ENCODE measurements at places on chromosomes 2 and 18.
A peak's percentile ranks its signal among the peaks of the same experiment; 100 is the strongest.

DNA sequence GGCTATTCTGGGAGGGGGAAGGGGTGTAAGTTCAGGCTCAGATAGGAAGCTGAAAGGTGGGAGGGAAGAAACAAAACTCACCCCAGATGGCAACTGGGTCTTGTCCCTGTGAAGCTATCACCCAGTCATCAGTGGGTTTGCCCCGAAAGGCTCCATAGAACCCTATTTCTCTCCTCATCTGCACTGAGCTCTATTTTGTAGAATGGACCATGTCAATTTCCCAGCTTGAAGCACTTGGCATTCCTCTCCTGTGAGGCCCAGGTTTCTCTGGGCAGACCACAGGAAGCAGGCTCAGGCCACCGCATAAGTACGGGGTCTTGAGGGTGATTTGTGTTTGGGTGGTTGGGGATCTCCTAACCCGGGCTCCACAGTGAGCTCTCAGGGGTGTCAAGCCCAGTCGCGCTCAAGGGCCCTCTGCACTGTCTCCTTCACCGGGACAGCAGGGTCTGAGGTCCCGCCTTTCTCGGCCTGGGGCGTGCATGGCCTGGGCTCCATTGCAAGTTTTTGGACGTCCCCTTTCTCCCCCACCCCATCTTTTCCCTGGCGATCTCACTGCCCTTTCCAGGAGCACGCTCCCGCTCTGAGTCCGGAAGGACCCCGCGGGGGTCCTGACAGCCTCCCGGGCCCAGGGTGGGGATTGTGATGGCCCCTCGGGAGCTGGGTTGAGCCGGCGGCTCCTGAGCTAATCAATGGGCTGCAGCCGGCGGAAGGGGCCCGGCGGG, 27.3 kb upstream of the NOTO start:
- DNase-seq, result no peak

DNA sequence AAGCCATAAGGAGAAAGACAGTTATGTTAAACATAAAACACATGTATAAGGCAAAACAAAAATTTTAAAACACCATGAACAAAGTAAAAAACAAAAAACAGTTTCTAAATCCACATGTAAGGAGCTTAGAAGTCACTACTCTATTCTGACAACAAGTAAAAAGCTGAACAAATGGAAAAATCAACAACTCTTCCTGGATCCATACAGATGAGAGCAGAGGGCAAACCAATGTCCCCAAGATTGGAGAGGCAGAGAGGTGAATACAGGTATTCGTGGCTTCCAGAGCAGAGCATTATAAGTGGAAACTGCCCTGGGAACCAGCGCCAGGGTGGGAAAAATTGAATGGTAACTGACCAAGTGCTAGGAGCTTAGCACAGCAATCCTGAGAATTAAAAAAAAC, 93.5 kb downstream of the SPIRE1 start:
- no peak for DNase-seq

DNA sequence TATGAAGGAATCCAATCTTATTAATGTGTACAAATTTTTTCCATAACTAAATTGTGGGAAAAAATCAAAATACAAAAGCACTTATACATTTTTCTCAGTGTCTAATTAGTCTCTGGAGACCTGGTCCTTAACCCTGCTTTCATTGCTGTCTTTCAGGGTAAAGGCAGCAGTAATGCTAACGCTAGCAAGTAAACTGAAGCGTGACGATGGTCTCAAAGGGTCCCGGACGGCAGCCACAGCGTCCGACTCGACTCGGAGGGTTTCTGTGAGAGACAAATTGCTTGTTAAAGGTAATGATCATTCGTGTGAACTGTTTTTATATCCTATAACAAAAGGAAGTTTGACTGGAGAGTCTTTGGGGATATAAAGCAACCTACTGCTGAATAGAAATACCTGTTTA, 6.1 kb downstream of the UBE2F start:
- DNase-seq, result no peak

DNA sequence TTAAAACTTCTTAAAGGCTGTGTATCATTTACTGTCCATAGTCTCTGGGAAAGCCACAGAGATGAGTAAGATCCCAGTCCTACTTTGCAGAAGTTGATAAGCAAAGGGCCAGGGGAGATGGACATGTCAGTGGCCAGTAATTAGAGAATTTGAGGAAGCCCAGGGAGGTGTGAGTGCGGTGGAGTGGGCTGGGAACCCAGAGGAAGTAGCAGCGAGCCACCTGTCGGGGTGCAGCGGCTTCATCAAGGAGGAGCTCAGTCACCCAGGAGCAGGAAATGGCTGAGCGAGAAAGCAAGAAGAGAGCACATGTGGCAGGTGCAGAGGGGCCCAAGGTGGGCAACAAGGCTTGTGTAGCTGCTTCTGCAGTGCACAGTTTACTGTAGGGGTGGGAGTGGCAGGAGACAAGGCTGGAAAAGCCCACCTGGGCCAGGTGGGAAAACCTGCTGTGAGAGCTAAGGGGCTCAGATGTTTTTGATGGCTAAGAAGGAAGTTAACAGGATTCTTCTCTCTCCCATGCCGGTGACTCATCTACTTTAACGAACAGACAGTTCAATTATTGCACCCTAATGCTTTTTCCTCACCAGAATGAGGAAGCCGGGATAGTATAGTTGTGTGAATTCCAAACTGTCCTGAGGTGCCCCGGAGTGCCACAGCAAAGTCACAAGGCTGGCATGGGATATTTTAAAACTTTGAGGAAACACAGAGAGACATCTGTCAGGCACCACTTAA, 34.8 kb upstream of the MGAT5 start:
- DNase-seq, result no peak

- peak; percentile 7 for DNase-seq
These were observed 68.7 kb upstream of the MC2R start for GRCh38 chr18:13984080-13984479.

GRCh38 chr18:31403409-31403808, 26.8 kb downstream of the DSG4 start:
- DNase-seq, result no peak

DNA sequence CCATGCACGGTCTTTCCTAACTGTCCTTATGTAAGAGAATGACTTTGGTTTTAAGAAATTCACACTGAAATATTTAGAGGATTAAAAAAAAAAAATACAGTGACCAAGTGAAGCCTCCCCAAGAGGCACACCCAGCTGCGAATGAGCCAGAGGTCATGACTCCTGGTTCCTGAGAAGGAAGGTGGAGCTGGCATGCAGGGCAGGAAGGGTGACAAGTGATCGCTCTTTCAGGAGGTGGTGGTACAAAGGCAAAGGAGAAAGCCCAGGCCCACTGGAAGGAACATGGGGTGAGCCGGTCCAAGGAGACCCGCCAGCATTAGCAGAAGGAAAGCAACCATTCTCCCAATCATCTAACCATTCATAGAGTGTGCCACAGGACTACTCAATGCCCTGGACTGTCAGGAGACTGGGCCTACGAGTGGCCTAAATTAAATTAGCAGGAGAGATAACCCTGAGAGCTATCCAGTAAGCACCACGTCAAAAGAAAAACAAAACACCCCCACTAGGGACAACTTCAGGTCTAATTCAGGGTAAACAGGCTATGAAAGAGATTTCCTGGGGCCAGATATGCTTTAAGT, 7.8 kb downstream of the INO80C start:
- DNase-seq, result no peak

DNA sequence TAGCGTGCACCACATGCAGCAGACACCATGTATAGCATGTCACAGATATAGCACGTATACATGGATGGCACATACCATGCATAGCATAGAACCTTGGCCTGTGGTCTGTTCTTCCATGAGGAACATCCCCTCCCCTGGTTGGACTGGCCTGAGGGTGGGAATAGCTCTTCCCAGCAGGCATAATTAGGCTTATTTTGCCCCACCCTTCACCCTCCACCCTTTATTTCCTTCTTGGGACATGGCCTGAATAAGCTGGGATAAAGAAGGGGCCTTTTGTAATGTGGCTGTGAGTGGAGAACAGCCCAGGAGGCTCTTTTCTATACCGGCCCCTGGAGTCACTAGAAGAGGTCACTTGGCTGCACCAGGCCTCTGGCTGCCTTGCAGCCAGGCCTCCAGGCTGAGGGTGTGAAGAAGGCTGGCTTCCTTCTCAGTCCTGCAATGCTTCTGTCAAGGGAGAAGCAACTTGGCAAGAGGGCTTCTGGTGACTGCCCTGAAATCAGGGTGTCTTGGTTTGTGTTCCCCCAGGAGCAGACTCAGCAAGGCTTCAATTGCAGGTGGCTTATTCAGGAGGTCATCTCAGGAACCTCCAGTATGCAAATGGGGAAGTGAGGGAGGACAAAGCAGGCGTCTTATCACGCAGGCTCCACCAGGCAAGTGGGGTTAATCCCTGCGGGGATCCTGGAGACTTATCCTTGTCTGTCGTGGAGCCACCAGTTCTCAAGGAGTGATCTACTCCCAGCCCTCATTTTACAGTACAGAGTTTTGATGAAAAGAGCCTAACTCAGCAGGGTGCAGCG, 68.2 kb downstream of the HS6ST1 start:
- no peak for DNase-seq

DNA sequence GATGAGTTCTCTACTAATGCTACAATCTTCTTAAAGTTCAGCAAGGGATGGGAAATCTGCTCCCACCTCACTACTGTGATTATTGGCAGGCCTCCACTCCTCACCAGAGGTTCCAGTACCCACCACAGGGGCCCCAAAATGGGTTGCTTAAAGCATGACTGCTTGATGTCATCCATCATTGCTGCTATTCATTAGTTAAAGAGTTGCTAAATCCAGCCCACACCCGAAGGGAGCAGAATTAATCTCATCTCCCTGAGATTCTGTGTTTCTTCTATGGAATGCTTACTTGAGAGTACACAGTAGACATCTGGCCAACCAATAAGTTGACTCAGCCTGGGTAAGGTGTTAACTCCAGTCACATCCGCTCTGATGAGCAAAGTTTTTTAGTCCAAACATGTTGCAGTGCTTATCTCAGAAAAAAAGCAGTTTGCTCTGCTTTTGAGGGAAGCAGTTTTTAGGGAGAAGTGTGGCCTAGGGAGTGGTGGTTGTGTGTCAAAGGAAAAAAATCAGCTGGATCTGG, 690.2 kb upstream of the POU3F3 start:
- peak; percentile 52 for DNase-seq

DNA sequence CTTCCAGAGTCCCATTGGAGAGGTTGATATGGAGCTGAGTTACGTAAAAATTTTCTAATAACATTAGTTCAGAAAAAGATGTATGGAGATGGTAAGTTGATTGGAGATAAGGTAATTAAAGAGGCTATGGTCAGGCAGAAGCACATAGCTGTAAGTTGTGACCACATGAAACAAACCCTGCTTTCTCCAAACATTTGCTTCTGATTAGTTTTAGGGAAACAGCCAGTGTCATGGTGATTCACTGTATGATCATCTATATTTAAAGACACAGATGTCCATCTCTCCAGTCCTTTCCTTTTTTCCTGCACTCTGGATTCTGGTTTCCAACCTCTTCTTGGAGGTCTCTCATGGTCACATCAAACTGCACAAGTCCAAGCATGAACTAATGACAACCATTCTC, 1550.8 kb upstream of the PIK3C3 start:
- DNase-seq, result no peak

Data from bronchial epithelial cell (primary cell).